ENCODE measurements at places on chromosomes 11 and 22.

GRCh38 chr11:117836077-117836960 lies 11.8 kb upstream of the FXYD2 start:
- no peak for DNase-seq

DNA sequence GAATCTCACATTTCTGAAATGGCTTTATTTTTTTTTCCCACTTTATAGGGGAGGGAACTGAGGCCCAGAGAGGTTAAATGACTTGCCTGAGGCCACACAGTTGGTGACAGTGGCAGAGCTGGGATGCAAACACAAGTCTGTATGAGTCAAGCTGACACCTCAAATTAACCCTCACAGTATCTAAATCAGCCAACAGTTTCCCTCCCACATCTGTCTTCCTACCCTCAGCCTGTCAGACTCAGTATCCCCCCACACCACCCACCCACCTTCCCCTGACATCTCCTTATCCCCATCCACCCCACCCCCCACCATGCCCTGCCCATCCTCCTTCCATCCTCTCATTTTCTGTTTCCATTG lies 95.2 kb downstream of the TP53I11 start:
- DNase-seq = no peak

DNA sequence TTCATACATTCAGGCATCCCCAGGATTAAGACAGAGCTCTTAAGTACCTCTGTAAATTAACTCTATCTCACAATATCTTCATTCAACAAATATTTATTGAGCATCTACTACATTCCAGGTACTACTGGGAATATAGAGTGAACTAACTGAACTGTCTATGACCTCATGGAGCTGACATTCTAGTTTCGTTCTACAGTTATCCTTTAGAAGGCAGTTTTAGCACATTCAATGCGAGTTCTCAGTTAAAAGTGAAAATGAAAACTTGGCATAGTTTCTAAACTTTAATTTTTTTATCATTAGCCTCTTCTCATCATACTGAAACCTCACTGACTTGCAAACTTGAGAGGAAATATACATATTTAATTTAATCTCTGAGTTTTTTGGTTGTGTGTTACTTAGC lies 10.7 kb upstream of the MS4A6E start:
- no peak for DNase-seq

DNA sequence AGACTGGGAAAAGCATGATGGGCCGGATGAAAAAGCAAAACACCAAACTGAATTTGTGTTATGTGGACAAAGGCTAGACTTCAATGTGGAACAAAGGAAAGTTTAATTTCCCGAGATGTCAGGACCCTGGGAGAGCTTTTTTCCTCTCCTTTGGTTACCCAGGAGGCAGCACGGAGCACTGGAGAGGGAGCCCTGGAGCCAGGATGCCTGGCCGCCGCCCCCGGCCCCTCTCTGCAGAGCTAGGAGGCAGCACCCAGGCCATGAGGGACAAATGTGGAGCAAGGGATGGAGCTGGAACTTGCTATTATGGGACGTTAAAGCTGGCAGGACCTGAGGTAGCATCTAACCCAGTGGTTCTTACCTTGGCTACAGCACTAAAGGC lies 108.9 kb downstream of the MORC2 start:
- DNase-seq = no peak

GRCh38 chr11:47182380-47182779 lies 3.9 kb downstream of the PACSIN3 start:
- no peak for DNase-seq

- no peak for DNase-seq
These were observed 501.6 kb downstream of the MIAT start for GRCh38 chr22:27159016-27159415.

GRCh38 chr11:36763187-36763586 lies 165.2 kb upstream of the RAG2 start:
- DNase-seq = no peak

All from stimulated activated CD4-positive, alpha-beta T cell treated with anti-CD3 and anti-CD28 coated beads, TNF-alpha, amount 100 ng/mL, for 4 hours (primary cell).